ENCODE measurements at places on chromosomes 2 and 18.

DNA sequence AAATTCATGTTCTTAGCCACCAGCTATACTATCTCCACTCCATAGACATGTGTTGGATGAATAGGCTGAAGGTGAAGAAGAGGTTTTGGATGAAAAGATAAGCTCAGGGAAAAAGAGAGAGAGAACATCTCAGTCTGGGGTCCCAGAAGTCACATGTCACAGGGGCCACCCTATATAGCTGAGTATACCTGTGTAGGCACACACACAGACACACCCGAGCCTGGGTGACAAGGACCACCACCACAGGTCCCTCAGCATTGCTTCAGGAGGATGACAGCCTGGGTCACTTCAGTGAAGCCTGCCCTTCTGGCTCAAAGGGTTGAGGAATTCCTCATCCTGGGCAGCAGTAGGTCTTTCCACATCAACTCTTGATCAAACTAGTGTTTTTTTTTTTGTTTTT, 56.2 kb downstream of the POLR1A start:
- DNase-seq: no peak

DNA sequence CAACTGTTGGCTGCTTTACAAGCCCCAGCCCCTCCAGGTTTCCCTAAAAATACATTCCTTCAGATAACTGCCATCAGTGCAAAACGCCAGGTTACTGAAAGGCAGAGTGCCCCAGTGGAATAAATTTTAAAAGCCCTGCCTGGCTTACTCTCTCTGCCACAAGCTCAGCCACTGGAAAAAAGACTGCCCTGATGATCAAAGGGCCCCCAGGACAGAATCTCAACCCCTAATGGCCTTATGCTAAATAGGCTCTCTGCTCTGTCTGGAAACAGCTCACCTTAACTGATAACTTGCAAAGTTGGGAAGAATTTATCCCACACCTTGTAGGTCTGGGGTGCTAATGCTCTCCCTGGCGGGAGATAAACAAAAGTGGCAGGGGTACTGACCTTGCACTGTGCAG, 33.9 kb downstream of the CFAP53 start:
- DNase-seq: no peak

- DNase-seq: no peak
These were observed 522.7 kb downstream of the THSD7B start for GRCh38 chr2:137287913-137288639.

- DNase-seq: no peak
These were observed 282.9 kb downstream of the PTGR3 start for GRCh38 chr18:74926051-74926450.

- DNase-seq: no peak
These were observed 126.5 kb downstream of the LPIN1 start for GRCh38 chr2:11872948-11873269.

DNA sequence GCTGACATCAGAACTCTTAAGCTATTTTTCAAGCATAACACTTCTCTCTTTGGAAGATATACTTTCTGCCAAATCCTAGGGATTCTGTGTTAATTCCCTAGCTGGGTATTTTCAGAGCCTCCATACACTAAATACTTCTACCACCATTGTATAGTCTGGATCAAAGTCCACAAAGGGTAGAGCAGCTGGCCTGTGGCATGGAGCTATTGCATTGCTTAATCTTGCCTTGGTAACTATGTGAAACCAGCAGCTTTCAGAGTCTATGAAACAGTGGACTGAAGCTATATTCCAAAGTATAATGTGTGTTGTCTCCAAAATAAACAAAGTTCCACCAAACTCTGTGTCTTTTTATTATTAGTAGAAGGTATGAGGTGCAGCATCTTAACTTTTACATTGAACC, 296.9 kb upstream of the CDH19 start:
- DNase-seq: no peak
